Lung microvascular endothelial cell (primary cell): ENCODE measurements at places on chromosomes 1 and 21. TPM values are rescaled to one million over a fixed set of nuclear protein-coding genes. Genes with fewer than 3 reads are reported as not detected.

The KCNA3 gene
- not detected in 2 replicates for total RNA-seq

DNA sequence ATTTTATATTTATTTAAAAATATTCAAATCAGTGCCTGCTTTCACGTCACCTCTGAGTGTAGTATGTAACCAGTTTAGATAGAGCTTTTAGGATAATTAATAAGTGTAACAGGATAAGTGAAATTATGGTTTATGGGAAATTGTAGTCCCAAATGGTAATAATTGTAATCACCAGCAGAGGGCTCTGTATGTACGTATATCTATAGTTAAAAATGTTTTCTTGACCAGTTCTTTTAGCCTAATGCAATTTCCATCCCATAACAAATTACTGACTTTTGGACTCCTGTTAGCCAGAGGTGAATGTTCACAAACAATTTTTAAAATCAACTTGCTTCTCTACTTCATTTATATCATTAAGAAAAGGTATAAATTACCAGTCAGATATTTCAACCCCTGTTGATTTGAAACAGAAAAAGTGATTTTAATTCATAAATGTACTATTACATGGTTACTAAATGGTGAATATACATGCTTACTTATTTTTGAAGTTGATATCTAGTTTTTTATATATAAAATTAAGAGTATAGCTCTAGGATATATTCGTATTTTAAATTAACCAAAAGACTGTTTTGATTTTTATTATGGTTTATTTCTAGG is 25.3 kb downstream of the SLC30A7 start:
- DNase-seq = peak; percentile 72

DNA sequence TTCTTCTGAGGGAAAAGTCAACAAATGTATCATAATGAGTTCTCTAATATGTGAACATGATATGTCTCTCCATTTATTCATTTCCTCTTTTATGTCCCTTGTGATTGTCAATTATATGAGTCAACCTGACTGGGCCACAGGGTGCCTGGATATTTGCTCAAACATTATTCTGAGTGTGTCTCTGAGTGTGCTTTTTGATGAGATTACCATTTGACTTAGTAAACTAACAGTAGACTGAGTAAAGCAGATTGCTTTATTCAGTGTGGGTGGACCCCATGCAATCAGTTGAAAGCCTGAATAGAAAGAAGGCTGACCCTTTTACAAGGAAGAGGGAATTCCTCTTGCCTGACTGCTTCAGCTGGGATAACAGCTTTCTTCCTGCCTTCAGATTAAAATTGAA is 142.6 kb downstream of the SLC35F3 start:
- no peak for DNase-seq

- peak; percentile 18 for DNase-seq
Measured at GRCh38 chr1:7574121-7575040, 196.7 kb upstream of the VAMP3 start.

The SIK1 gene
- 0.65 and 4.0 TPM in 2 replicates for total RNA-seq

The HOOK1 gene
- total RNA-seq = not detected in 2 replicates

- DNase-seq = no peak
Measured at GRCh38 chr1:234543442-234544086, 64.6 kb upstream of the TARBP1 start.

DNA sequence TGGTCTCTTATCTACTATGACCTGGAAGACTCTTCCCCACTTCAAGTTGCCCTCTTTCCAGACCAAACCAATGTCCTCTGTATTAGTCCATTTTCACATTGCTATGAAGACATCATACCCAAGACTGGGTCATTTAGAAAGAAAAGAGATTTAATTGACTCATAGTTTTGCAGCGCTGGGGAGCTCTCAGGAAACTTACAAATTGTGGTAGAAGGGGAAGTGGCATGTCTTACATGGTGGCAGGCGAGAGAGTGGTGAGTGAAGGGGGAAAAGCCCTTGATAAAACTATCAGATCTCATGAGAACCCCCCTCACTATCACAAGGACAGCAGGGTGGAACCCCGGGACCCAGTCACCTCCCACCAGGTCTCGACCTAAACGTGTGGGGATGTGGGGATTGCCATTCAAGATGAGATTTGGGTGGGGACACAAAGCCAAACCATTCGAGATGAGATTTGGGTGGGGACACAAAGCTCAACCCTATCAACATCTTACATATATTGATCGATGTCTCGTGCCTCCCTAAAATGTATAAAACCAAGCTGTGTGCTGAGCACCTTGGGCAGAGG is 14.2 kb upstream of the AGPAT3 start:
- DNase-seq = no peak

The FMO5 gene
- 1.1 and 2.6 TPM in 2 replicates for total RNA-seq

- DNase-seq = no peak
Measured at GRCh38 chr1:170660281-170660713, 3.6 kb upstream of the PRRX1 start.

The ATP6V1G3 gene
- not detected in 2 replicates for total RNA-seq

- DNase-seq = no peak
Measured at GRCh38 chr1:27960762-27961645, 1.2 kb downstream of the XKR8 start.

- DNase-seq = no peak
Measured at GRCh38 chr21:21182401-21183010, 184.3 kb downstream of the NCAM2 start.

The IGSF3 gene
- 12.4 and 27.2 TPM in 2 replicates for total RNA-seq

GRCh38 chr1:54547601-54548388 is at the start of gene ACOT11:
ACOT11 (plus strand) TSS chr1:54548228; CDS start chr1:54548310, 82 bp downstream.
- DNase-seq = peak; percentile 38

The NTRK1 gene
- total RNA-seq = not detected in 2 replicates

The PSMD4 gene
- 182 and 185 TPM in 2 replicates for total RNA-seq

The GNL2 gene
- total RNA-seq = 37.3 and 47.4 TPM in 2 replicates

The TMEM240 gene
- 1.1 and 1.4 TPM in 2 replicates for total RNA-seq

DNA sequence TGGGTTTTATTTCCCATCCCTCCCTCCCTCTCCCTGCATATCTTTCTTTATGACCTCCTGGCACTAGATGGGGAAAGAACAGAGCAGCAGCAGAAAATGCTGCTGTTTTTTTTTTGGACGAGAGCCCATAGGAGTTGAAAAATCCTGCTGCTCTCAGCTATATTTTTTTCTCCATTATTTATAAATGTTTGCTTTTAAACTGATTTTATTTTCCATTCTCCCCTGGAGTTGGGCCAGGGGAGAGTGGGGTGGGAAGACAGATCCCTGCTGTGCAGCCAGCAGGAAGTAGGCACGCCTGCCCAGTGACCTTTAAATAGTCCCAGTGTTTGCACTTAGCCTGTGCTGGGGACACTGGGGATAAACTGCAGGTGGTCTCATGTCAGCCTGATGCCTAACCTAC is 17.4 kb downstream of the SFT2D2 start:
- no peak for DNase-seq

DNA sequence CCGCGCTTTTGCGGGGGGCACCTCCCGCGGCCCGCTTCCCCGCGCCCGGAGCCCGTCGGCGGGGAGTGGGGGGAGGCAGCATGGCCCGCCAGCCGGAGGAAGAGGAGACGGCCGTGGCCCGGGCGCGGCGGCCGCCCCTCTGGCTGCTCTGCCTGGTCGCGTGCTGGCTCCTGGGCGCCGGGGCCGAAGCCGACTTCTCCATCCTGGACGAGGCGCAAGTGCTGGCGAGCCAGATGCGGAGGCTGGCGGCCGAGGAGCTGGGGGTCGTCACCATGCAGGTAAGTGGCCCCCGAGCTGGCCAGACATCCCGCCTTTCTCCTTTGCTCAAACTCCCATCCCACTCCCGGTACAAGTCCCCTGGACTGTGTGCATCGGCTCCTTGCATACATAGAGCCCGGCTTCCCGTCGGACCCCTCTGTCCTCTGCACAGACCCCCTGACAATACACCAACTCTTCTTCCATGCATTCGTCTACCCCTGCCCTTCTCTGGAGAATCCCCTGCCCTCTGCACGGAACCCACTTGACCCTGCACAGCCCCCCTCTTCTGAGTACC is 812 bp downstream of the CACHD1 start:
- DNase-seq = peak; percentile 46

The GNAT2 gene
- total RNA-seq = under 0.01 and 0.22 TPM in 2 replicates

- DNase-seq = no peak
Measured at GRCh38 chr1:1357871-1358432, 403 bp downstream of the MXRA8 start.

DNA sequence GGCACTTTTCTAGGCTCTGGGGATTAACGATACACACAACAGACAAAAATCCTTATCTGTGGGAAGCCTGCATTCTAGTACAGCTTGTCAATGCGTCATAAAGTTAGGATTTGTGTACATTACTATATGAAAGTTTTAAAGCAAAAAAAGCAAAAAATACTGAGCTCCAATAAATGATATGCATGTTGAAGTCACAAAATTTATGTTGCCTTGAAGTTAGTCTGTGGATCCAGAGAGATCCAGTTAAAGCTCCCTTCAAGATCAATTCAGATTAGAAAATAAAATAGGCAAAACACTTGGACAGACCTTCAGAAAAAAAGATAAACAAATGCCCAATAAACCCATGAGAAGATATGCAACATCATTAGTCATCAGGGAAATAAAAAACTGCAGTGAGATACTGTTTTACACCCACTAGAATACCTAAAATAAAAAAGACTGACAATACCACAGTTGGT is 33.1 kb upstream of the KCNQ4 start:
- no peak for DNase-seq

The LAD1 gene
- not detected in 2 replicates for total RNA-seq

The DYNLT4 gene
- total RNA-seq = under 0.01 and 0.40 TPM in 2 replicates

GRCh38 chr1:100506217-100506616 is 31.7 kb upstream of the GPR88 start:
- no peak for DNase-seq

- DNase-seq = no peak
Measured at GRCh38 chr1:25631750-25632485, 15.3 kb downstream of the MAN1C1 start.

DNA sequence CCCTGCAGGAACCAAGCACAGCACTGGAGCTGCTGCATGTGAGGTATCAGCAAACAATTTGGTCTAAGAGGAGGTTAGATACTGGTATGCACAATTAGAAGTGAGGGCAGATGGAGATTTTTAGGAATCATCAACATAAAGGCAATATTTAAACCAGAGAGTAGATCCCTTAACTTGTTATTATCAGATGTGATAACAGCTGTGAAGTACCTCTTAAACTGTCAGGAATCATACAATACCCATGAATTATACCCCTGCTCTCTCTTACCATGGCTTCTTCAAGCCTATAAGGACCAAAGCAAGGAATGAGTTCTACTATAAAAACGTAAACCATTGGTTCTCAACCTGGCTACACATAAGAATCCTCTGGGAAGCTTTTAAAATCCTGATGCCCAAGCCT is 3.9 kb downstream of the BCAR3 start:
- DNase-seq = no peak

- DNase-seq = peak; percentile 5
Measured at GRCh38 chr1:186925881-186926669, 97.3 kb downstream of the PLA2G4A start.

DNA sequence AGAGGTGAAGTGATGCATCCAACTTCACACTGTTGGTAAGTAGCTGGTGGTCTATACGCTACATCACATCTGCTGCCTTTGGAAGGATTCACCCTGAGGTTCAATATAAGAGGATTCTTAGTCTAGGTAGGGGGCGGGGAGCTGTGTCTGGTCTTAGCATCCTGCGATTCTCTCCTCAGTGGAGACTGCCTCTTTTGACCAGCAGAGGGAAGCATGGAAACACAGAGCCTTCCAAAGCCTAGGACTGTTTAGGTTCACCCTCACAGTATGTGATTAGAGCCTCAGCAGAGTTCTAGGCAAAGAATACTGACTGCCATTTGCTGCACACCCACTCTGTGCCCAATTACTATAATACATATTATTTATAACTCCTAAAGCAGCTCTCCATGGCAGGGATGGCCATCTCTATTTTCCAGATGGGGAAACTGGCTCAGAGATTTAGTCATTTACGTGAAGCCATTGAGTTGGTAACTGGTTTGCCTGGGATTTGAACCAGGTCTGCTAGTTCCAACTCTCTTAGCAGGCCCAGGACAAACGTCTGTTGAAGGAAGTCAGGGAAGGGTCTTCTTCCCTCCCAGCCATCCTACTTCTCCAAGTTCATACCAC is 28.9 kb upstream of the EFCAB14 start:
- DNase-seq = peak; percentile 57

- peak; percentile 10 for DNase-seq
Measured at GRCh38 chr1:116167625-116168276, 56.6 kb downstream of the MAB21L3 start.

DNA sequence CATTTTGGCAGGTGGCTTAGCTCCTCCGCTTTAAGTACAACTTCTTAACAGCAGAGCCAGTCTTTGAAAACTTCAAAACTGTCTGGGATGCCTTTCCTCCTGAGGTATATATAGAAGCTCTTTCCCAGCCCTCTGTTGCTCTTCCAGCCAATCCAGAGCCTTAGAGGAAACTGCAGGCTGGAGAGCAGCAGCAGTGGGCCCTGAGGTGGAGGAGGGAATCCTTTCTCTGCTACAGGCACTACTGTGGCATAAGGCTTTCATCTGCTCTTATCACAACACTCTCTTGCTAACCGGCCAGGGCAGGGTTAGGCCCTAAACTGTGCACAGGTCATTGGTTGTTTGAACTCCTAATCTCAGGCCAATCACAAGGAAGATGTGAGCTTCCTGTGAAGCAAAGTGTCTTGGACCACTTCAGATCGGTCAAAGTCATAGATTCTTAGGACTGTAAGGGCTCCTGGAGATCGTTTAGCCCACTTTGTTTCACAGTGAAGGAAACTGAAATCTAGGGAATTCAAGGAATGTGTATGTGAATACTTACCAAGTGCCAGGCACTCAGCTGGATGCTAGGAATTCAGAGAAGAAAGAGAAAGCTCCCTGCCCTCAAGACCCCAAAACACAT is at the start of gene RGS5:
Gene RGS5, minus strand, starts transcription at position 84 of the 619 bp plus-strand sequence. Its CDS starts 81 bp downstream, at position 3.
- peak; percentile 20 for DNase-seq

DNA sequence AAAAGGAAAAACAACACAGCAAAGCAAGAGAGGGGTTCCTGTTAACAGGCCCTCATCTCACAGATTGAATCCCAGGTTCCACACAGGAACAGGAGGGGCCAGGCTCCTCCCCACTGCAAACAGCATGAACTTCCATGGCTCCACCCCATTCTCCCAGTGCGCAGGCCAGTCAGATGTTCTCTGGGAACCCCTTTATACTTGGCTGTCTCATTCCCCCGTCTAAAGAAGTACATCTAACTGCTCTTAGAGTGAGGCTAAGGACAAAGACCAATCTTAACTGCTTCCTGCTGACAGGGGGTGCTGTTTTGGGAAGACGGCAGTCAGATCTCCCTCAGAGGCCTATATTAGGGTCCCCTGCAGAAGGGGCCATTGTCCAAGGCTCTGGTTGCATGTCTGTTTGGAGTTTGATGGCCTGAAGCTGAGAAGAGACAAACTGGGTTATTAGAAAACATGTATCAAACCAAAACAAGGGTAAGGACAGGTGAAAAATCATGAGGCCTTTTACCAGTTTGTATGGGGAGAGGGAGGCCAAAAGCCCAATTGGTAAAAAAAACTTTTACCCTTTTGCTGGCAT is 10.5 kb upstream of the NASP start:
- DNase-seq = no peak

The RIPPLY3 gene
- not detected in 2 replicates for total RNA-seq

DNA sequence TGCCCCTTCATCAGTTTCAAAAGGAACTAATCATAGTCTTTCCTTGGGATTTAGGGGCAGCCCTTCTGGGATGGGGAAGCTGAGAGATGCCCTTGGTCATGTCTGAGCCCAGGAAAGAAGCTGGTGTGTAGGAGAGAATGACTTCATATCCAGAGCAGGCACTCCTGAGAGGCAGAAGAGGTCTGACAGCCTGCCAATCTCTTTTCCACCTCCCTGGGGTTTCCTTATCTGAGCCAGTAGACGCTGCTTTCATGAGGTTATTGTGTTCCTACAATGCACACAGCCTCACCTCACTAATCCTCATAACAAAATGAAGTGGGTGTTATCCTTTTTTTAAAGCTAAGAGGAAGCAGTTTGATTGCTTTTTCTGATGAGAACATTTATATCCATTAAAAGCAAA is 14.1 kb downstream of the ROR1 start:
- DNase-seq = no peak

GRCh38 chr1:106289265-106289928 is 767.1 kb upstream of the PRMT6 start:
- no peak for DNase-seq

The VWA5B1 gene
- total RNA-seq = not detected in 2 replicates
